Effector memory CD4-positive, alpha-beta T cell (primary cell): ENCODE measurements at places on chromosomes 2 and 18.

- no peak for DNase-seq
Observed at GRCh38 chr2:65292461-65293011, 64.9 kb downstream of the ACTR2 start.

DNA sequence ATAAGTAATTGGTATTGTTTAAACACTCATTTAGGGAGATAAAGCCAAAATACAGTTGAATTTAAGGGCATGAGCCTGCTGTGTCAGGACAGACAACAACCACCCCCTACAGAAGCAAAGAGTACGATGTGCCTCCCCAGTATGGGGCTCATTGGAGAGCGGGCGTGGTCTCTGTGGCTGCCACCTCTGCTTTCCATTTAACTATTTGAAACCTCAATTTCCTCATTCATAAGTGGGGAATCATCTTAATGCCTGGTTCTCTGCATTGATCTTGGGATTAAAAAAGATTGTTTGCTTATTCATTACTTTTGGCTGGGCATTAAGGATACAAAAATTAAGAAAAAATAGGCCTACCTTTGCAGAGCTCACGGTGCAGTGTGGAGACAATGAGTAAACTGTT, 21.4 kb downstream of the KCNS3 start:
- DNase-seq: no peak

DNA sequence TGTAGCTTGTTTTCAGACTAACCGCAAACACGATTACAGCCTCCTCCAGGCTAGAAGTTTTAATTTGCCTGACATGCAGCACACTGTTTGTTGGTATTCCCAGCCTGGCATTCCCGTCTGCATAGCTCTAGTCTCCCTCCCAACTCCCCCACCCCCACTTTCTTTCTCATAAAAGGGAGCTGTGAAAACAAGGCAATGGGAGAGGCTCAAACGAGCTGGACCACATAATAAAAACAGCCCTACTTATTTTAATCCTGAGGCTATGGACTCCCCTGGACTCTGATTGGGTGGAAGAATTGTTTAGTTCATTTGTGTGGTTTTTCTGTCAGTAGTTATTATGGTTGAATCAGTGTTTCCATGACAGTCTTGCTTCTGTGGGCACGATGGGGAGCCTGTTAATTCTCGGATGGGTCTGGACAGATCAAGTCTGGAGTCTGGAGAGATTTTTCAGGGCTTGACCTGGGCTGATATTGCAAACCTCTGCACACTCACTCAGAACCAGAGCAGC, 1.2 kb downstream of the STON1 start:
- DNase-seq: no peak

DNA sequence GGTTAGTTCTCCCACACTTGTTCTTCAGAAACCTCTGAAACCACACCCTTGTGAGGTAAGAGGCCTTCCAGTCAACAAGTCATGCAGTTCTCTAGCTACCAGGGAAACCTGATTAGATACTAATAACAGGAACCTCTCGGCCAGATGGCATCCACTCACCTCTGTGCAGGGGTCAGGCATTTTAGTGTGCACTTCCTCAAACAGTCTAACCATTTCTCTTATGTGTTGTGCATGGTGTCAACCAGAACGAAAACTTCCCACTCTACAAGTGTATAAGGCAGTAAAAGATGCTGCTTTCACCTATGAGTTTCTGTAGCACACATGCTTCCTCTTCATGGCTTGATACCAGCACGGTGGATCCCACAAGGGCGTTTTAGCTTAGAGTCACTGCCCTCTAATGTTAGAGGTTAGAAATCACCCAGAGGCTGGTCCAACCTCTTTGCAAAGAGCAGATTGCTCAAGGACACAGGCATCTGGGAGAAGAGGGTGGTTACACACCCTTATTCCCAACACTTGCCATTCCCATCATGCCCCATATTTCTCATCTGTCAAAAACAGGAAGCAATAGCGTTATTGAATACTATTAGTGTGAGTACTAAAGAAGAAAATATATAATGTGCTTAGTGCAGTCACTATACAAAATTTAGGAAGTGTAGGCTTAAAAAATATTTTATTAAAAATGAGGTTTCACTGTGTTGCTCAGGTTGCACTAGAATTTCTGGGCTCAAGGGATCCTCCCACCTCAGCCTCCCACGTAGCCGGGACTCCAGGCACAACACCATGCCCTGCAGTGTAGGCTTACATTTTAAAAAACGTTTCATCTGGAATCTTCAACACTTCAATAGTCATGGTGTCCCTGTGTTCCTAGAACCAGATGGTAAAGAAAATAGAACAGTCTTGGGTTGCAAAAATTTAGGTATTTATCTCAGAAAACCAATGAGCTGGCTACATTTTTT, 34.5 kb upstream of the RAB31 start:
- DNase-seq: no peak

- no peak for DNase-seq
Observed at GRCh38 chr2:120589771-120590608, 145.7 kb upstream of the GLI2 start.

- DNase-seq: no peak
Observed at GRCh38 chr2:12719400-12720277, 2.9 kb downstream of the TRIB2 start.

DNA sequence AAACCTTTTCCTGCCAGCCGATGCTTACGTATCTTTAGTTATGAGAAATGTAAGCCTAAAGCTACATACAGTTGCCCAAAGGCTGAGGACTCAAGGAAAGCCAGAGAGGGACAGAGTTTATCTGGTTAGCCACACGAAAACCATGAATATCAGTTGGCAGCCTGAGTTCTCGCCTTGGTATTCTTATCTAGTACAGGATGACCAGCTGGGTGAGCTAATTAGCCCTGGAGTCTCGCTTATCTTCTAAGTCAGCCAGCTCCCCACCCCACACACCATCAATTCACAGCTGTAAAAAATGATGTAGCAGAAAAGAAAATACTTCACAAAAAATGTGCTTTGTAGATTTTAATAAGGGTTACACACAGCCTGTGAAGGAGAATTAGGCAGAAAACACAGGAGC, 617.5 kb upstream of the SOX11 start:
- DNase-seq: no peak

- DNase-seq: no peak
Observed at GRCh38 chr2:135512099-135512498, 18.9 kb downstream of the ZRANB3 start.

- DNase-seq: no peak
Observed at GRCh38 chr18:77056344-77057005, 76.1 kb downstream of the MBP start.
